Activated naive CD4-positive, alpha-beta T cell (primary cell): ENCODE measurements at places on chromosomes 7 and 10.
A peak's percentile ranks its signal among the peaks of the same experiment; 100 is the strongest.

DNA sequence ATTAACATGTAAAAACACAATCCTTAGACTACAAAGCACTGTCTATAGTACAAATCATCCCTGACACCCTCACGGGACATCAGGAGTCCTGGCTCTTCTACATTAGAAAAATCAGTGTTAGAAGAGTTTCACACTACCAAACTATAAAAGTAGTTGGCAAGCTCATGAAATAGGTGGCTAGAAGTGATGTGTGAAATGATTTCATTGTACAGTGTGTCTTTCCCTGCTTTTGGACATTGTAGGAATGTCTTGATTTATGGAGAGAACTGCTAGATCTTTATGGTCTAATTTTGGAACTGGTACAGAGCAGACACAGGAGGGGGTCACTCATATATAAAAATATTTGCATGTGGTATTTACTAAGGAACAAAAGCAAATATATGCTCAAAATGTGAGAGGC, 33.2 kb downstream of the SEMA3A start:
- DNase-seq, result no peak

DNA sequence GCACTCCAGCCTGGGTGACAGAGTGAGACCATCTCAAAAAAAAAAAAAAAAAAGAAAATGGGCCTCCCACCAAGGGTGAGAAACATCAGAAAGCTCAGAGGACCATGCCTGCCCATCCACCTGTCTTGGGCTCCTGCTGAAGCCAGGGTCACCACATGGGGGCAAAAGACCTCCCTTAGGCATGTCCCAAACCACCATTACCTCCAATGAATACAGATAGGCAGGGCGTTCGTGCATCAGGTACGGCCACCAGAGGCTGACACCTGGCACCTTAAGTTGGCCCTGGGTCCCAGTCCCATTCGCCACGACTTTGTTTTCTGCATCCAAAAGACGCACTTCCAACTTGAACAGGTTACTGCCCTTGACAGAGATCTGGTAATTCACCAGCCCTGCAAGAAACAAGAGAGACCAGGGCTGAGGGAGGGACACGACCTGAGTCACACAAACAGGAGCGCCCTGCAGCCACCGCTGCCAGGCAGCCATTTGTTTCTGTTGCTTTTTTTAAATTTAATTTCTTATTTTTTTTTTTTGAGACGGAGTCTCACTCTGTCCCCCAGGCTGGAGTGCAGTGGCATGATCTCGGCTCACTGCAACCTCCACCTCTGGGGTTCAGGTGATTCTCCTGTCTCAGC, 6.1 kb downstream of the GUSB start:
- no peak for DNase-seq

- peak; percentile 57 for DNase-seq
Observed at GRCh38 chr10:132395704-132396493, 1.1 kb upstream of the PWWP2B start.

- DNase-seq, result no peak
Observed at GRCh38 chr10:7107285-7107684, 303.5 kb downstream of the SFMBT2 start.

- DNase-seq, result no peak
Observed at GRCh38 chr7:111006691-111007090, 84.2 kb upstream of the LRRN3 start.

DNA sequence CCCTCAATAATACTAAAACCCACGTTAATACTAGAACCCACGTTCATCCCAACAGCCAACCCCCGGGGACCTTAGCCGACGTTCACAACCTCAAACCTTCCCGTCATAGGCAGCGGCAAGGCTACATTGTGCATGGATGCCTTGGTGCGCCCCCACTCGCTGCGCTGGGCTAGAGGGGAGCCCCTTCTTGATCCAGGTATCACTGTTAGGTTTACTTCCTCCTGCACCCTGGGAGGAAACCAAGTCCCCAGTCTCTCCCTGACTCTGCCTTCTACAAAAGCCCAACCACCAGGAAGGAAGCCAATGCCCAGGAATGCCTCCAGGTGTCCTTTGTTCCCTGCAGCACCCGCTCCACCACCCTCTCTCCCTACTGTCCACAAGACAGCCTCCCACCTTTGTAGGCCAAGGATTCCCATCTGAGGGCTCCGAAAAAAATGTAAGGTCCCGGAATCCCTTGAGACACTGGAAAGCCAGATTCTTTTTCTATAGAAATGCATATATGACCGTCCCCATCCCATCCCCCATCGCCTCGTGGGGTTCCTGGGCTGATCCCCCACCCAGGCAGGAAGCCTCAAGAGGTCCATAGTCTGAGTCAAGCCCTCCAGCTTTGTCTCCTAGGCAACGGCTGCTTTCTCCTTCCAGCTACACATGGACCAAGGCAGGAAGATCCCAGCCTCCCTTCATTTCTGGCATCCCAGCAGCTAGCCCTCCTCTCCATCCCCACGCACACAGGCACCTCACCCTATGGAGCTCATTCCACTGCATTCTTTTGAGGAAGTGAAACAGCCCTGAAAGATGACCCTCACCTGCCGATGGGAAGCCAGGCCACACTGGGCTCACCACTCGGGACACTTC, 25.2 kb downstream of the CTBP2 start:
- no peak for DNase-seq

GRCh38 chr10:46326066-46326465, 39.3 kb downstream of the ANTXRL start:
- DNase-seq, result no peak

DNA sequence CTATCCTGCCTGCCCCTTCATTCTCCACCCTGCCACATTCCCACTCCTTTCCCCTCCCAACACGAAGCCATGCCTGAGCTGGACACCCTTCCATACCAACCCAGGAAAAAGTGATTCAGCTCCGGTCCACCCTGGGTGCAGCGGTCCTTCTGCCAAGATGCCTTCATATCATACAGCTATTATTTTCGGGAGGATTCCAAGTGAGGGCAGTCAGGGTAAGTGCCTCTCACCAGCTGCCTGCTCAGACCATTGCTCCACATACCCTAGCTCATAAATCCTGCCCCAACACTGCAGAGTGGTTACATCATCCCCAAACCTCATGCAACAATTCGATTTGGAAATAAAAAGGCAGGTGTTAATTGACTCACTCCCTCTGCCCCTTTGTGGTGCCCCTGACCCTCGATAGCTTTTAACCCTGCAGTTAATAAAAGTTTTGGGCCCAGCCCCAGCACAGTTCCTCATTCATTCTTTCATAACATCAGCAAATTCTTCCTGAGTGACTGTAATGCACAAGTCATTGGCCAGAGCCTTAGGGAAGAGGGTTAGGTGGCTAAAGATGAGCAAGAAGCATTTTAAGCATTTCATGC, 42.6 kb downstream of the ZNF503 start:
- no peak for DNase-seq

GRCh38 chr7:32222251-32222900, 152.2 kb upstream of the PDE1C start:
- no peak for DNase-seq

DNA sequence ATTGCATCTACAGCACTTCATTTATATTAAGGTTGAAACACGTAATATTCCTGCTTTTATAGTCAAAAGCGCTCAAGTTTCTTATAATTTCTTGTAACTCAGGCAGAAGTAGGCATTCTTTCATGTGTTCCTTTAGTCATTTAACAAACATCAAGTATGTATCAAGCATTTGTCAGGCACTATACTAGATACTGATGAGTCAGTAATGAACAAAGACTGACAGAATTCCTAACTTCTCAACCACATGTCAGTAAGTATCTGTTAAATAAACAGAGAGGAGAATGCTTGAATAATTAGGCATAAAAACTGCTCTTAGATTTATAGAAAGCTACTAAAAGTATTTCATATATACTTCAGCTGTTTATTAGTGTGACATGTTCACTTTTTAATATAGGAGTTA, 9.9 kb downstream of the CRPPA start:
- no peak for DNase-seq

DNA sequence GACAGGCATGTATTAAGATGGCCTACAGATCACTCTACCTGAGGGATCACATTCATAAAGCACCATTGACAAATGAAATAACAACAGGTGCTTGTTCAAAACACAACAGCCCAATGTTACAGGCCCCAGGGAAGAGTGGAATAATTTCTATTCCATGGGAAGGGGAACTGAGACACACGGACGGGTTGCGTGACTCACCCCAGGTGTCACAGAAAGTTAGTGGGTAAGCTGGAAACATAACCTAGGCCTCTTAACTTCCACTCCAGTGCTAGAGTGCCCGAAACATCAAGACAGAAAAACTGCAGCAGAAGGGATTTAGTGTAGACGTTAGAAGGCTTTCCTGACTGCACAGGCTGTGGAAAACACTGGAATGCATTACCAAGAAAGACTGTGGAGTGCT, 48.3 kb downstream of the SLC37A3 start:
- no peak for DNase-seq

DNA sequence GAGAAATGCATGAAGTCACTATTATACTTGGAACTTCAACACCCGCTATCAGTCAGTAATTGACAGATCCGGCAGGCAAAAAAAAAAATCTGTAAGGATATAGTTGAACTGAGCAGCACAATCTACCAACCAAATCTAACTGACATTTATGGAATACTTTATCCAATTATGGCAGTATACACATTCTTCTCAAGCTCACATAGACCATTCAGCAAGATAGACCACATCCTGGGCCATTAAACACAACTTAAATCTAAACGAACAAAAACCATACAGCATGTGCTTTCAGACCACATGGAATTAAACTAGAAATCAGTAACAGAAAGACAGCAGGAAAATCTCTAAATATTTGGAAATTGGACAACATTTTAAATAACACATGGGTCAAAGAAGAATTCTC, 112.7 kb downstream of the MPP7 start:
- DNase-seq, result no peak

GRCh38 chr7:128160296-128160695, 80.8 kb upstream of the LEP start:
- DNase-seq, result no peak

DNA sequence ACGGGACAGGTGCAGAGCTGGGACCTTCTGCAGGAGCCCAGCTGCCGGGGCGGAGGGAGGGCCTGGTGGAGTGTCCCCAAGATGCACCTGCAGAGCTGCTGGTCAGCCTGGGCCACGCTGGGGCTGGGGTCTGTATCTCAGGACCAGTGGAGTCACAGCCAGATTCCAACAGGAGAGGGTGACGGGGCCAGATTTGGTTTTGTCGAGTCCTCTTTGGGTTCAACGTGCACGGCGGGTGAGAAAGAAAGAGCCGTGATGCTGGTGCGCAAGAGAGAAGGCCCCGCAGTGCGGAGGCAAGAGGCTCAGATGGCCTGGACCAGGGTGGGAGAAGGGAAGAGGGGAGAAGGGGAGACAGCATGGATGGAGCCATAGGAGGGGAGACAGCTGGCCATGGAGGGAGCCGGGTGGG, 462.9 kb downstream of the PTPRN2 start:
- DNase-seq, result no peak

- DNase-seq, result no peak
Observed at GRCh38 chr10:75982611-75983369, 551.4 kb downstream of the LRMDA start.

- no peak for DNase-seq
Observed at GRCh38 chr10:102795453-102796406, 41.5 kb downstream of the CYP17A1 start.

GRCh38 chr7:154372011-154372601, 319.9 kb downstream of the DPP6 start:
- DNase-seq, result no peak

- no peak for DNase-seq
Observed at GRCh38 chr10:14022052-14022451, 308.7 kb downstream of the FRMD4A start.

DNA sequence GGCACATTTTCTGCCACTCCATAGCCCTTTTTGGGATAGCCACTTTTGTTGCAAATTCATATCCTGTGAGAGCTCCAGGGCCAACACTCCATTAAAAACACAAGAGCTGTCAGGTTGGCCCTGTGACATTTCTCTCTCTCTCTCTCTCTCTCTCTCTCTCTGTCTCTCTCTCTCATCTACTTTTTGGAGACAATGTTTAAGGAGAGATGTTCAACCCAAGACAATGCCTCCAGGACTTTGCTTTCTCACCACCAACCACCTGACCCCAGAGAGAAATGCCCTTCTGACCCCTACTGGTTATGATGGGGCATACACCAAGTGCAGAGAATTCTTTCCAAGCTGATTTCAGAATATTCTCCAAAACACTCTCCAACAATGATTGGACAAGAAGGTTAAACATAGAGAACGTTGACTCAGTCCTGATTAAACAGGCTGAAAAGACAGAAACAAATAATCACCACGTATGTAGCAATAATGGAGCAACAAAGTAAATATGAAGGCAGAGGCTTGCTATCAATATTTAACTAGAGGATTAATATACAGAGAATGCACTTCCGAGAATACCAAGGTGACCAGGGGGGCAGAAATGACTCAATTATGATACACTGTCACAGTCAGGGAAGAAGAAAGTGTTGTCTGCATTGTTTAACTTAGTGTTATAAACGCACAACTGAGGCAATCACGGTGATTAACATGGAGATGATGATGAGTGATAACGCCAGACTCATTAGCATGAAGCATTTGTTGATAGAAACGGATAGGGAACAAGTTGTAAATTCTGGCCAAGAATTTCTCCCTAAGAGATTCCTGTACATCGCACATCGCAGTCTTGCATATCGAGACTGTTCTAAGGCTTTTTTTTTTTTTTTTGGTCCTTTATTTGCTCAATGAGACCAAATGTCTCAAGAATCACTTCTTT, 178.5 kb downstream of the NRP1 start:
- no peak for DNase-seq

DNA sequence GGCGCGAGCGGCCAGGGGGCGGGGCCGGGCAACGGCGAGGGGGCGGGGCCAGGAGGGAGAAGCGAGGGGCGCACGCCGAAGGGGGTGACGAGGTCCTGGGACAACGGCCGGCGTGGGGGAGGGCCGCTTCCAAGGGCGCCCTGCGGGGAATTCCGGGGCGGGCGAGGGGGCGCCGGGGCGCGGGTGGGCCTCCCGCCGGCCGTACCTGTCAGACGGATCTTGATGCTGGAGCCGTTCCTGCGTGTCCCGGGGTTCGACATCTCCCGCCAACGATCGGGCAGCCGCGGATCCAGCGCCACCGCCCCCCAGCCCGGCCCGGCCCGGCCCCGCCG, 421 bp downstream of the SMURF1 start:
- no peak for DNase-seq

- DNase-seq, result no peak
Observed at GRCh38 chr7:92072121-92072520, 62.2 kb downstream of the CYP51A1 start.

DNA sequence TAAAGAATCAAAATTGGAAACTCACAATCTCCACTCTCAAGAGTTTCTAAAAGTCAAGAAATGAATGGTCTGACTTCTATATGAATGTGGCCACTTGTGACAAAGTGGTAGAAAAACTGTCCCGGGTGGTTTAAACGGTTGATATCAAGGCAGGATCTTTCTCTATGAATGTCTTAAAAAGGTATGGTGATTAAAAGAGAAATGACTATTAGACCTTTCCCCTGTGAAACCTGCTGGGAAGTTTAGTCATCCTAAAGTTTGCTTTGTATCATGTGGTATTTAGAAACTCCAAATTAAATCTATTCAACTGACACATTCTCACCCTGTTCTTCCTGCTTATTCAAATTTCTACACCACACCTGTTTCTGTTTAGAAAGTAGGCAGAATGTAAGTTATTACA, 492.5 kb downstream of the XPNPEP1 start:
- DNase-seq, result no peak
